ENCODE measurements at places on chromosomes 11 and 22.

DNA sequence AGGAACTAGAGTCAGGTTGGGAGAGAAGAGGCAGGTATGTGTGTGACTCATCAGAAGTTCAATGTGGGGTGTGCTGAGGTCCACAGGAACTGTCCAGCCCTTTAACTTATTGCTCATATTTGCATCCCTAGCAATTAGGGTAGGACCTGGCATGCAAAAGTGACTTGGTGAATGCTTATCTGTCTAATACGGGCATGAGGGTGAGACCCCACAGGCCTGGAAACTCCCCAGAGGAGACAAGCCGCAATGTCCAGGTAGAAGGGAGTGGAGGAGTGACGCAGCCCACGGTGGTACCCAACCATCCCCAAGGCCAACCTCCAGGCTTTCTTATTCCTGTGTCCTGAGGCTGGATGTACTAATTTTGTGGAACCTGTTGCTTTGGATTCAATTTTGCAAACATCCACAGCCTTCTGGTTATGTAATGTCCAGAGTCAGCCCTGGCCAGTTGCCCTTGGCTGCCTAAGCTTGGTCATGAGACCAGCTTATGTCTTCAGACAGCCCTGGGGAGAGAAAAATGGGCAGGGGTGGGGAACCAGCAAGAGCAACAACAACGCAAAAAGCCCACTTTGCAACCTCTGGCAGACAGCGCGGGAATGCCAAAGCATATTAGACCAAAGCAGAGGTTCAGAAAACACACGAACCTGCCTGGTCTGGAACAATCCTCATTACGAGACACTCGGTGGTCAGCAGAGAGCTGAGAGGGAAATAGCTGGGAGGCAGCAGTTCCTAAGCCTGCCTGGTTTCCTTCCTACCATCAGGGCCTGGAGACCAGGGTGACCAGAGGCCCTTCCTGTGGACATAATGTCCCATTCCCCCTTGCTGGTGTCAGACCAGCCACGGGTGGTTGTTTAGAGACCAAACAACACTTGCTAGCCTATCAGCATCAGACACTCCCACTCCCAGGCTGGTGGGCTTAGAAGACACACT lies 49.3 kb downstream of the TIMP3 start:
- no peak for DNase-seq

- no peak for DNase-seq
Observed at GRCh38 chr22:24290459-24290858, 19.8 kb downstream of the SPECC1L start.

DNA sequence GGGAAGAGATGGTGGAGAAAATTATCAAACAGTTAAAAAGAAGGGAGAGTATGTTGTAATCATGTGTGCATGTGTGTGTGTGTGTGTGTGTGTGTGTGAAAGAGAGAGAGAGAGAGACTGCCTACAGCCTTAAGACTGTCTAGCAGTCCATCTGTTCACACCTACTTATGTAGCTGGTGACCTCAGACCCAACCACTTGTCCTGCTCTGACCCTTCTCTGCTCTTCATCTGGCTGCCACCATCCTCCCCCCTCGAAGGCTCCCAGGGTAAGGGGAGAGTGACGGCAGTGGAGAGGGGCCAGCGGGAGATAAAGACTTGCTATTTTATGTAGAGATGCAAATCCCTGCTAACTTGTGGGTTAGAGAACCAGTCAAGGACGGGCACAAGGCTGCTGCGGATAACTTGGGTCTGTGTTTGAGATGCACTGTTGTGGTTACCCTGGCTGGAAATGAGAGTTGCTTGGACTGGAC lies 24.9 kb upstream of the GRAMD1B start:
- no peak for DNase-seq

- no peak for DNase-seq
Observed at GRCh38 chr11:73308003-73308960, at the start of gene ARHGEF17. TSS of gene ARHGEF17 (plus strand) at chr11:73308276. CDS start at chr11:73308639, 363 bp downstream.

GRCh38 chr11:115774756-115775155 lies 270.5 kb upstream of the CADM1 start:
- no peak for DNase-seq

DNA sequence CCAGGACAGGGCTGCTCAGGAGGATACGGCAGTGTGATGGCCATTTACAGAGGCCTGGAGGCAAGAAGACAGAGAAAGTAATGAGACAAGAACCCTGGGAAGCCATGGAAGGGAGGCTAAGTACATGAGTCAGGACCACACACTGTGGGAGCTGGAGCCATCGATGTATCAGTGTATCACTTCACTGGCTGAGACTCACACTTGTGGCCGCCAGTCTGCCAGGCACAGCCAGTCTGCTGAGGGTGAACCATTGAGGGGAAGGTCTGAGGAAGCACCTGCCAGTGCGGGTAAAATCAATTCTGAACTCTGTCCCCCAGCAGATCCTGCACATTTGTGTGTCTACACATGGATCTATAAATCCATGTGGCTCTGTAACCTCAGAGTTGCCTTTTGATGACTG lies 195.6 kb downstream of the GRIK4 start:
- DNase-seq = no peak

GRCh38 chr11:112656772-112657428 lies 304.3 kb upstream of the NCAM1 start:
- no peak for DNase-seq

DNA sequence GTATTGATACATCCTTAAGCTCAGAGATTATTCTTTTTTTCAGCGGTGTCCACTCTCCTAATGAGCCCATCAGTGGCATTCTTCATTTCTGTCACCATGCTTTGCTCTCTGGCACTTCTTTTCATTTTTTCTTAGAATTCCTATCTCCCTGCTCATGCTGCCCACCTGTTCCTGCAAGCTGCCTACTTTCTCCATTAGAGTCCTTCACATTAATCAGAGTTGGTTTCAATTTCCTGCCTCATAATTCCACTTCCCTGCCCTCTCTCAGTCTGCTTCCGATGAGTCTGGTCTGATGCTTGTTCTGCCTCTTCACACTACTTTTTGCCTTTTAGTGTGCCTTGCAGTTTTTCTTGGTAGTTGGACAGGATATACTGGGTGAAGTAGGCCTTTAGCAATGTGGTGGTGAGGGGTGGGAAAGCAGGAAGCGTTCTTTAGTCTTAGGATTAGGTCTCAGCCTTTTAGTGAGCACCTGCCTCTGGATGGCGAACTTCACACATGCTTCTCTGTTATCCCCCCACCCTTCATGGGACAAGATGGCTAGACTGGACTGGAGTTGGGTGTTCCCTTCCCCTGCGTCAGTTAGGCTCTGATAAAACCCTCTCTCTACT lies 53.6 kb downstream of the CECR2 start:
- no peak for DNase-seq

DNA sequence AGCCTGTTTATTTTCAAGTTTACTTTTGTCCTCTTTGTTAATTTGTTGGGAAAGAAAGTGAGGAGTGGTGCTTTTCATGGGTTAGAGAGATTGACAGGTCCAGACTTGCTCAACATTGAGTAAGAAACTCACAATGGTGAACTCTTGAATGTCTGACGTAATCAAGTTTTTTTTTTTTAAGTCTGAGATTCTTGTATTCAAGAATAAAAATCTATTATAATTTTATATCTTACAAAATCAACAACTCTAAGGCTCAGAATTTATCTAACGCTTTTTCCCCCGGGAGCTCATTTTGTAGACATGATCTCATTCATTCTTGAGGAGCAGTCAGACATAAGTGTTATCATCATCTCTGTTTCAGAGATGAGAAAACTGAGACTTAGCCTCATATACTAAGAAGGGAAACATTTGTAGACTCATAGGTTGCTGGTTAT lies 39.1 kb upstream of the SPTBN2 start:
- no peak for DNase-seq

DNA sequence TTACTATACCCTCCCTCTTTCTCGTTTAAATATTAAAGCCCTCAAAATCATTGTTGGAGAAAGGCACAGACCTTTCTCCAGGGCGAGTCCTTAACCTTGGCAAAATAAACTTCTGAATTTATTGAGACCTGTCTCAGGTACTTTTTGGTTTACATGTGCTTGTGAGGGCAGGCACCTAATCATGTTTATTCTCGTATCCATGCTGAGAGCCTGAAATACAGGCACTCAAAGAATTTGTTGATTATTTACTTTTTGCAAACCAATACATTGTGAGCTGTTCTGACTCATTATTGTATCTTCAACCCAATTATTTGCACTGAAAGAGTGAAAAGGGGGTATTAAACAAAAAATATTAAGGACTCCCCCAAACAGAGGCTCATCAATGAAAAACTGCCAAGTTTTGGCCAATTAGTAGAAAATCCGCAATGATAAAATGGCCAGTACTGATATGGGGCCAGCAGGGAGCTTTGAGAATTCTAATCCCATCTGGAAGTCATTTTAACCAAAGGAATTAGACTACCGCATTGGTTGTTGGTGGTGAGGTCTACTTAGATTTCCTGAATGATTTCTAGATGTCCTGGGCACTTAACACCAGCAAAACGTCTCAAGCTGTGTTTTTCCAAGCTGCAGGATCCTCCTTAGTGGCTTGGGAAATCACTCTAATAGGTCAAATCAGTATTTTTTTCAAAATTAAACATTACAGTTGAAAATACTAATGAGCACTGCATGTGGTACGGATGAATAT lies 157.3 kb downstream of the SWAP70 start:
- DNase-seq = no peak

DNA sequence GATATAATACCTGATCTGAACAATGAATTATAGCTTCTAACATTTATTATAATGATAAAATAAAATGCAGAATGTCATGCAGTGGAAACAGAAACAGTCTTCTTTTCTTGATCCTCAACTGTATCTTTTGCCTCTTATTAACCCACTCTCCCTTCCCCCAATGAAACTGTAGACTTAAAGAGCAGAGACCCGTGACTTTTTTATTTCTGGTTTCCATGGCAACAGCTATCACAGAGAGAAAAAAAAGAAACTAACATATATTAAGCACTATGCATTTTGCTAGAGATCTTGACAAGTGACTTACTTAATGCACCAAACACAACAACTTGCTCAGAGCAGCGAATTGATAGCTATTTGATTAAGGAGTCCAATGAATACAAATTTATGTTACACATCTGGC lies 69.3 kb downstream of the RAB38 start:
- DNase-seq = no peak

DNA sequence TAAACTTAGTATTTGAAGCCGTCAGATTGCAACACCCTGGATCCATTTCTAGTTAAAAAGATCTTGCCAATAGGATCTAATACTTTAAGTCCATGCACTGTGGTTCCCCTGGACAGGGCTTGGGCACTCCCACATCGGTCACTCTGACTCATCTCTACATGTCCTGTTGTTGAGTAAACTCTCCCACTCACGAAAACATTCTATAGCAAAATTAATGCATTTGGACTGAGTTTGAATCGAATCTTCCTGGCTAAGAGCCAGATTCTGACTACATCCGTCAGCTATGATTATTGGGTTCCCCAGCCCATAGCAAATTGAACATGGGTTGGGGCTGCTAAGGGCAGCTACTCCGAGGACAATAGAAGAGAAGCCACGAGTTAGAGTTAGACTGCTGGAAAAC lies 182.1 kb upstream of the SORL1-AS1 start:
- no peak for DNase-seq

All from activated T-cell treated with anti-CD3 and anti-CD28 coated beads, Interleukin-2, amount 50 U/mL, for 1 hour (primary cell).